ENCODE measurements at places on chromosomes 1 and 21.

DNA sequence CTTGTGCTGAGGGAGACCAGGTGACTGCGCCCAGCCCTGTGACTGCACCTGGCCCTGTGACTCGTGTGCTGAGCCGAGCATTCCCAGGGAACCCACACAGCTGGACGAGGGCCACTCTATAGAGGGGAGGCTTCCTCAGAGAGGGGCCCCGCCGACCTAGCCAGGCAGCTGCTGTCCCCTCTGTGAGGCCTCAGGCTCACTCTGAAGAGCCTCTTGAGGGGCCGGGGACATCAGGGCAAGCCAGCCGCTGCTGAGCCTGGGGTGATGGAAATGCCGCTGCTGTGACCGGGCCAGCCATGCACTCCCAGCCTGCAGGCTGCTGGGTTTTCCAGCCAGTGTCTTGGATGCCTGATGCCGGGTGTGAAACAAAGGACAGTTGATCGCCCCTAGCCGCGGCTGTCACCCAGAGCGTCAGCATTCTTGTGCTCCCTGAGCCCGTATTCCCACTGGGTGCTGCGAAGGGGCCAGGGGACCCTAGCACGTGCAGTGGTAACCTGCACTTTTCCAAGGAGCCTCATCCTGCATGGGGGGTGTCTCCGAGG, 17.5 kb downstream of the PFKL start:
- no peak for DNase-seq

- DNase-seq: no peak
Measured at GRCh38 chr1:111251570-111251969, 24.1 kb downstream of the CHI3L2 start.

DNA sequence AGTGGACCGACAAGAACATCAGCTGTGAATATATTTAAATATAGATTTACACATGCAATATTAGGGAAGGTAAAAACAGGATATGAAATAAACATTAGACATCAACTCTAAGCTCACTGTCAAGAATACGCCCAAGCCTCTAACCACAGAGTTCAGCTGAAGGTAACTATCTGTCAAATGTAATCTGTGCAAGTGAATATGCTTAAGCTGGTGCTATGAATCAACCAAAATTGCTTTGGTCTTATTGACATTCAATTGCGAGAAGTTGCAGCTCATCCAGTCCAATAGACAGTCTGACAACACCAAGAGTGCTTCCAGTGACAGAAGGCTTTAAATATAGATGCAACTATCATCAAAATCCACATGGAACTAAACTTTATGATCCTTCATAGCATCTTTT, 32.3 kb downstream of the USH2A start:
- no peak for DNase-seq

DNA sequence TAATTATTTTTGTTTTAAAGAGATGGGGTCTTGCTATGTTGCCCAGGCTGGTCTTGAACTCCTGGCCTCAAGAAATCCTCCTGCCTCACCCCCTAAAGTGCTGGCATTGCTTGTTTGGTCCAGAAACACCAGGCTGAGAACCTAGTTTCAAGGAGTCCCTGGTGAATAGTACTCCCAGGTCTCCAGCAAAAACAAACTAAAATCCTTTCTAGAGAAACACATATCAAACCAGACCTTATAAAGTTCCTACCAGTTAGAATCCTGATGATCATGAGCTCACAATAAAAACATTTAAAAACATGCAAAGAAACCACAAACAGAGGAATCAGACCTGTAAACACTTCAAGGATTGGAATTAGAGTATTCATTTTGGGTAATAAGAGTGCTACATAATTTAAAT, 34.4 kb upstream of the PADI1 start:
- DNase-seq: no peak

DNA sequence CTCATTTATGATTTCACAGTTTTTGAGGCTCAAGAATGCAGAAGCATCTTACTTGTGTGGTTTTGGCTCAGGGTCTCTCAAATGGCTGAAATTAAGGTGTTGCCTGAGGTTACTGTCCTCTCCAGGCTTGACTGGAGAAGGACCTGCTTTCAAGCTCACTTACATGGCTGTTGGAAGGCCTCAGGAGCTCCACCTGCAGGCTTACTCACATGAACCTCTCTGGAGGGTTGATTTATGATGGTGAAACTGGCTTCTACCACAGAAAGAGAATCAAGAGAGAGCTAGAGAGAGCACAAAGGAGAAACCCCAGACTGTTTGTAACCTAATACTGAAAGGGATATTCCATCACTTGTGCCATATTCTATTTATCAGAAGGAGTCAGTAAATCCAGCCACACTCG, 6.2 kb upstream of the KCNK2 start:
- DNase-seq: no peak

GRCh38 chr1:15279576-15280230, 32.7 kb downstream of the FHAD1 start:
- DNase-seq: no peak

GRCh38 chr1:52157582-52157981, 15.7 kb downstream of the ZFYVE9 start:
- no peak for DNase-seq

GRCh38 chr1:64470665-64471217, 812 bp downstream of the CACHD1 start:
- DNase-seq: no peak

DNA sequence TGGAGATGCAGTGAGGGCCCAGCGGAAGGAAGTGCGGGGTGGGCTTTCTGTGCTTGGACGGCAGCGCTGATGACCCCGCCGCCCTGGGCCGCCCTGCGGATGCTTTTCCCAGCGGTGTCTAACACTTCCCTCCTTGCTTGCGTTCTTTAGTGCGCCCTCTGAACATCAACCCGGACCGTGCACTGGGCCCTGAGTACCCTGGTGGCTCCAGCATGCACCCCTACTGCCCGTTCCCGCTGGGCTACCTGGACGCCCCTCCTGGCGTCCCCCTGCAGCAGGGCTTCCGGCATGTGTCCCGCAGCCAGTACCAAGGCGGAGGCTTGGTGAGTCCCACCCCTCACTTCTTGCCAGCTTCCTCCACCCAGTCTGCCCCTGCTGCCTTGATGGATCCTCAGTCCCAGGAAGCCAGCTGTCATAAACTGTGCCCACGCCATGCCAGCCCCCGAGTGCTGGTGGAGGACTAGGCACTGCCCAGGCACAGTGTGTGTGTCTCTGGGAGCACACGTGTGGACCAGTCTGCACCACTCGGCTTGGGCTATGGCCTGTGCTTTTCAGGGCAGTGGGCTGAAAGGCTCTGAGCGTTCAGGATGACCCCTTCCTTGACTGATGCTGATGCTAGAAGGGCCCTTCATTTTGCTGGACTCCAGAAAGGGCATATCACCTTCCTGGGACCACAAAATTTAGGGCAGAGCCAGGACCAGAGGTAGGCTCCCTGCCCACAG, 2.3 kb downstream of the DMRTB1 start:
- DNase-seq: no peak

DNA sequence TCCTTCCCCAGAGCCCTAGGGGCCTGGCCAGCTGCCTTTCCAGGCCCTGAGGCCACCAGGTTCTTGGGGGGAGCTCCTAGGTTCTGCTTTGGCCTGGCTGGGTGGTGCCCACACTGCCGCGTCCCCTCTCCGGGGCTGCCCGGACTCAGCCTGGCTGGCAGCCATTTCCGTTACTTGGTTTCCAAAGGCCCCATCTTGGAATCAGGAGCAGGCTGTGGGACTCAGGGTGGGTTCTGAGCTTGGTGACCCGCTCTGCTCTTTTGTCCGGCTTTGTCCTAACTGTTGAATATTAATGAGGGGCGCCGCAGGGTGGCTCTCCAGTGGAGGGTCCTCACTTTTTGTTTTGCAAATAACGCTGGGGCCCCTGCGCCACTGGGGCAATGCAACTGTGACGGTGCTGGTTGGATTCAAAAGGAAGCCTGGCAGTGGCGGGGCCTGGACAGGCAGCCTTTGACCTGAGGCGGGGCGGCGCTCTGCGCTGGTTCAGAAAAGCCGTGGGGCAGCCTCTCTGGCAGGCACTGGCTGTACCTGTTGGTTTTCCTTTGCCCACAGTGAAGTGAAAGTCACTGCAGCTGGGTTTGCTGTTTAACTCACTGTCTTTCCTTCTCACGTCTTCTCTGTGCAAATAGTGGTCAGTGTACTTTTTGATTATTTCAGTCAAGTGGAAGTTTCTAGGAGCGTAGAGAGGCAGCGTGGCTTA, 20.2 kb downstream of the SKI start:
- DNase-seq: no peak

GRCh38 chr1:26854906-26855305, 8.0 kb upstream of the SFN start:
- no peak for DNase-seq

GRCh38 chr21:33033961-33034413, 8.3 kb downstream of the OLIG2 start:
- no peak for DNase-seq

DNA sequence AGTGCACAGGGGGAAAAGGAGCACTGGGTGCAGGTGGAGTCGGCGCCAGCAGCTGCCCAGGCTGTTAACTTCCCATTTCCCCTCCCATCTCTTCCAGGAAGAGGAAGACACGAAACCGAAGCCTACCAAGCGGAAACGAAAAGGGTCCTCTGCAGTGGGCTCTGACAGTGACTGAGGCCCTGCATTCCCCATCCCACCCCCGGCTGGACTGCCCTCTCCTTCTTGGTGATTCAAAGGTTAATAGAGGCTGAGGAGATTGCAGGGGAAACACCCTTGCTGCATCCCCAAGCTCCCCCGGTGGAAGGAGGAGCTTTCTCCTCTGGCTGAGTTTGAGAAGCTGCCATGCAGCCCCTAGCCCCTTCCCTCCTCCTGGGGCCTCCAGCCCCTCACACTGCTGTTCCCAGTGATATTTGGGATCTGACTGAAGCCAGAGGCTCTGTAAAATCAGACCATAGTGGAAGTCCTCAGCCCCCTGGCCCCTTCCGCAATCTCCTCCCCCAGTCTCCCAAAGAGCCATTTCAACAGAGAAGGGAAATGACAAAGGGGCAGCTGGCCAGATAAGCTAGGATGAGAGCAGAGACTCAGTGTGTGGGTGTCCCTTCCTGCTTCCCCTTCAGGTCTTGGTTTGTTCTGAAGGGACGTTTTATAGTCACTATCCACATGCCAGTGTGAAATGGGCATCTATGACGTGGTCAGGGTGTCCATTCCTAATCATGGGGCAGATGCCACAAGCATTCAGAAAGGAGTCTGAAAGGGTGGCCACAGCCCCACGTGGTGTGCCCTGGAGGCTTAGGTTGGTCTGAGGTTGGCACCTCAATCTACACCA, 1.9 kb upstream of the SLC27A3 start:
- no peak for DNase-seq
